ENCODE measurements at places on chromosomes 16 and 17. TPM values are rescaled to one million over a fixed set of nuclear protein-coding genes. Genes with fewer than 3 reads are reported as not detected.

The TBC1D3C gene
- total RNA-seq, result not detected

The C16orf74 gene
- 55.2 TPM for total RNA-seq

The ATAD5 gene
- 5.8 TPM for total RNA-seq

The SSTR5 gene
- not detected for total RNA-seq

The ATF7IP2 gene
- total RNA-seq, result 6.7 TPM

The DNAH2 gene
- not detected for total RNA-seq

The KRT40 gene
- total RNA-seq, result not detected

The CFAP97D1 gene
- total RNA-seq, result not detected

The ACSM2A gene
- total RNA-seq, result not detected

The CD300LF gene
- not detected for total RNA-seq
